DMS 273 treated with DMSO at 0.1 percent for 48 hours (cell line): ENCODE measurements at places on chromosomes 5 and 9.

DNA sequence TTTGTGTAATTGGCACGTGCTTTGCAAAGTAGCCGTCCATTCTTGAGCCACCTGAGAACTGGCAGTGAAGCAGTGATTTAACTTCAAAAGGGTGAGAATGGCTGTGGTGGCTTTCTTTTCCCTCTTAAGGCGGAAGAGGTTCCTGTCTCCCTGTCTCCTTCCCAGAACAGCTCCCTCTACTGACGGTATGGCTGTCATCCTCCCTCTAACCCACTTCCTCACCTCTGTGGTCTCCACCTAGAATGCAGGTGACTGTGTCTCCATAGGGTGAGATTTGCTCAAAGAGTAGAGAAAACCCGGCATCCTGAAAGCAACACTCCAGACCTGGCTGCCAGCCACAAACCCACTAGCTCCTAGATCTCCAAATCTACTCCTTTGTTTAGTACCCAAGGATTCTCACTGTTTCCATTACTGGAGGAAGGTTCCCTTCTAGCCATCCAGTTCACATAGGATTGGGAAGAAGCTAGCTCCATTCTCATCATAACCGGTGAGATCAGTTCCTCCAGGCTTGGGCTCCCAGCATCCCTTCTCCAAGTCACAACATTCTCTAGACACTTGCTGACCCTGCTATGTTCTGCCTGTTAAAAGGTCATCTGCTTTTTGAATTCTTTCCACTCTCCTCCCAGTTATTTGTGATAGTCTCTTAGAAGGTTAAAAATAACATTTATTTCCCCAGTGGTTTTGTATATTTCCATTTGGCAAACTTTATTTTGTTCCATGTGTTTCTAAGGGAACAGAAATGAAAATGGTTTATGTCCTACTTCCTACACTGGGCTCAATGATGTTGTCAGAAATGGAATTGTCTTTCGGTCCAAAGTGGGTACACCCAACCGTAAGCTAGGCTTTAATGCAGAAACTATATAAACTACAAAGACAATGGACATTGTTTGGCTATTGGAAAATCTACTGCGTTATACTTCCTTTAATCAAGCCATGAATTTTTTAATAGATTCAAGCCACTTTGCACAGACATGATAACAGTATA is 269.4 kb downstream of the CWC27 start:
- no peak for DNase-seq

DNA sequence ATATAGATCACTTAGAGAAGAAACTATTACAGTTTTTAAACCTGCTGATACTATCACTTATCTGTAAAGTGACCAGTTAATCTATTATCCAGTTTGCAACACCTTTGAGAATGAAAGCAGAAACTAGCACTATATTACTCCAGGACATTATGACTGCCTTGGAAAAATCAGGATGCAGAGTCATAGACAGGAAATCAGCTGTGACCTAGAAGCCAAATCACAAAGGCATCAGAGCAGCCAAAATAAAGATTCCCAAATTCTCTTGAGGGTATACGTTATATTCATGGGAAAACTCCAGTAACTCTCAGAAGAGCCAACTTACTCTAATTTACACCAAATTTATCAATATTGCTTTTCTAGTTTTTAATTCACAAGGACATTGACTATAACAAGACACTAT is 49.9 kb downstream of the CDO1 start:
- no peak for DNase-seq

- no peak for DNase-seq
These were observed 6.0 kb downstream of the ISL1 start for GRCh38 chr5:51389288-51389576.

GRCh38 chr5:127333483-127333882 is 42.9 kb downstream of the MEGF10 start:
- DNase-seq: no peak

GRCh38 chr5:172985596-172985995 is 2.0 kb downstream of the ATP6V0E1 start:
- DNase-seq: no peak

GRCh38 chr9:113462781-113463286 is 693 bp upstream of the RGS3 start:
- no peak for DNase-seq
